ENCODE measurements at places on chromosomes 7 and 10. TPM values are rescaled to one million over a fixed set of nuclear protein-coding genes. Genes with fewer than 3 reads are reported as not detected.

GRCh38 chr7:2596464-2597272, 35.1 kb upstream of the TTYH3 start:
- no peak for DNase-seq

- no peak for DNase-seq
These were observed 4.5 kb downstream of the ZPBP start for GRCh38 chr7:50088463-50089129.

GRCh38 chr7:73432676-73433075, 902 bp upstream of the FZD9 start:
- no peak for DNase-seq

DNA sequence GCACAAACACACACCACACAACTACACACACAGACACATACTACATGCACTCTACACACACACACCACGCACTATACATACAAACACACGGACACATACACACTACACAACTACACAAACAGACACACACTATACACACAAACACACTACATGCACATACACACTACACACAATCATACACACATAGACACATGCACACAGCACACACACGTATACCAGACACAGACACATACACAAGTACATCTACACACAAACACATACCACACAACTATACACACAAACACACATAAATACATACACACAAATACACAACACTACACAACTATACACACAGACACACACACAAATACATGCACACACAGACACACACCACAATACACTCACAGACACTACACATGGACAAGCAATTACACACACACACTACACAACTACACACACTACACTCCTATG, 4.6 kb downstream of the GPR15LG start:
- no peak for DNase-seq

DNA sequence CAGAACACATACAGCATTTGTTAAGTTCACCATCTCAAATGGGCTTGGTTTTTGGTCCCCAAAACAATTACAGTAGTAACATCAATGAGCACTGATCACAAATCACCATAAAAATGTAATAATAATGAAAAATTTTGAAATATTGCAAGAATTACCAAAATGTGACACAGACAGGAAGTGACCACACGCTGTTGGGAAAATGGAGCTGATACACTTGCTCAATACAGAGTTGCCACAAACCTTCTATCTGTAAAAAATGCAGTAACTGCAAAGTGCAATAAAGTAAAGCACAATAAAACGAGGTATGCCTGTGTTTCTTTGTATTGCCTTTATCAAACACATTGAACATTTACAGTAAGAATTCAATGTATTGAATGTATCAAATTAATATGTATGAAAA, 262.7 kb downstream of the CTNNA3 start:
- no peak for DNase-seq

DNA sequence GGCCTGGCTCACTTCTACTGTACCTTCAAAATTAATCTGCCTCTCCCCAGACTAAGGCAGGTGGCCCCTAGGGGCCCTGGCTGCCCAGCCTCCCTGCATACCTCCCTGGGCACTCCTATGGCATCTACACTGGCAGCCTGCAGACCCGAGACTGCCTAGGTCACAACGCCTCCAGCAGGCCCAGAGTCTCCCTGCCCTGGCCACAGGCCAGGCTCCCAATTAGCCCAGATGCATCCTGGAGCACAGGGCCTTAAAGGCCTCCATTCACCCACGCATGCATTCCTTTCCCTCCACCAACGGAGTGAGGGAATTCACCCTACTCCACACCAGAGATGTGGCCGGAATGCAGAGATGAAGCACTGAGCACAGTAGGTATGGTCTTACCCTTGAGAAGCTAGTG, 1.9 kb downstream of the CHAT start:
- DNase-seq: no peak

DNA sequence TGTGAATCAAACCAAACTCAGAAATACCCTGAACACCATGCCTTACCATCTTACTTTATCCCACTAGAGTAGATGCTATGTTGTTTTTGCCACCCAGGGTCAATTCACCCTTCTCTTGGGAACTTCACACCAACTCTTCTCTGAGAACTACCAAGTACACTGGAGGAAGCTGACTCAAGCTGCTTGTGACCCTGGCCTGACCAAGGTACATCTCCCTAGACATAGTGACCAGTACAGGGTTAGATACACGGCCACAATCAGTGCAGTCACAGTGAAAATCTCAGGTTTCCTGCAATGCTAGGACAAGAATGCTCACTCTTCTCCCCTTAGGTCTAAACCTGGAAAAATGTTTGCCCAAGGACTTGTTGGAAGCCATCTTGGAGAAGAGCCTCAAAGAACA, 31.8 kb downstream of the EZH2 start:
- DNase-seq: no peak

DNA sequence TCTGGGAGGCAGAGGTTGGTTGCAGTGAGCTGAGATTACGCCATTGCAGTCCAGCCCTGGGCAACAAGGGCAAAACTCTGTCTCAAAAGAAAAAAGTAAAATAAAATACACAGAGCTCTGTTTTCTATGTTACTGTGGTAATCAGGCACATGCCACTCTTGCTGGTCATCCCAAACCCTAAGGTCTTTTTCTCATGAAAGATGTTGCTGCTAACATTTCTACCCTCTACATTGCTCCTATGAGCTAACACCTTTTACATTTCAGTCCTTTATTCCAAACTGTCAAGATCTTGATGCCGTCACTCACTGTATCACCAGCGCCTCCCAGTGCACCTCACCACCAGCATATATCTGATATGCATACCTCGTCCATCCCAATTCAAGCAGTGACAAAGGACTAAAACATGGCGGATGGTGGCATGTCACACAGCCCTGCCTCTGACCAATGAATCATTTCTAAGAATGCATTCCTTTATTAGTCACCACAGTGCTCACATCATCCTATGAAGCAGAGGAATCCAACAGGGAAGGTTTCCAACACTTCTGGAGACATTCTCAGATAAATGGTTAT, 4.3 kb downstream of the DAGLB start:
- DNase-seq: no peak

- DNase-seq: no peak
These were observed 57.2 kb downstream of the ARHGAP12 start for GRCh38 chr10:31871266-31872065.

- no peak for DNase-seq
These were observed 8.6 kb downstream of the CALN1 start for GRCh38 chr7:72403458-72404076.

DNA sequence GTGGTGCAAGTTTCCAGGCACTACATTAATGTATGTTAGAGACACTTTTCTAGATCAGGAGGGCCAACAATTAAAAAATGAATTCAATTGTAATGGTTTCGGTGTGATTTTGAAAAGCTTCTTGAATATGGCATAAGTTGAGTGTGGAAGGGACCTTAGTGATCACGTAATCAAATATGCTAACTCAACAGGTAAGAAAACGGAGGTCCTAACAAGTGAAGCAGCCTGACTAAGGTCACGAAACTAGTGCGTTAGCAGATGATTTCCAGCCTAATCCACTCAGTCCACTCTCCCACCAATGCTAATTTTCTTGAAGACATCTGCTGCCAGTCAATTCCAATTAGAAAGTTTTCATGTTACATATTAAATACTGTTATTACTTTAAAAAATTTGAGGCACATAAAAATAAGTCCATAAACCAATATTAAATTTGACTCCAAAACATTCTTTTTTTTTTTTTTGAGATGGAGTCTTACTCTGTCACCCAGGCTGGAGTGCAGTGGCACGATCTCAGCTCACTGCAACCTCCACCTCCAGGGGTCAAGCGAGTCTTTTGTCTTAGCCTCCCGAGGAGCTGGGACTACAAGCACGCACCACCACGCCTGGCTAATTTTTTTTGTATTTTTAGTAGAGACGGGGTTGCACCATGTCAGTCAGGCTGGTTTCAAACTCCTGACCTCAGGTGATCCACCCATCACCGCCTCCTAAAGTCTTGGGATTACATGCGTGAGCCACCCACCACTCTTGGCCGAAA, 2.3 kb upstream of the RSBN1L start:
- DNase-seq: no peak

DNA sequence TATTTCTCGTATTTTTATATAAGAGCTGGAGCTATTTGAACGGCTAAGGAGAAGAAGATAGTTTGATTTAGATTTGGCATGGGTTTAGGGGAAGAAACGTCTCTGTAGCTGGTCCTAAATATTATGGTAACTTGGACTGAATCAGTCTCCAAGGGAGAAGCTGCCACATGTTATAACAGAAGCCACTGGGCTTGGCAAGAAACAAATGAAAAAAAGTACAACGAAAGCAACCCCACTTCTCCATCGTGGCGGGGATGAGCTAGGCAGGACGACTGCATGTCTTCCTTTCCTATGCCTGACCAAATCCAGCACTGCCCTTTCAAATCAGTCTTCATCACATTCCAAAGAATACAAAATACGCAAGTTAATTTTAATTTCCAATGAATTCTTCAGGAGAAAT, 196.7 kb upstream of the KLF14 start:
- DNase-seq: no peak

- DNase-seq: no peak
These were observed 18.9 kb upstream of the TMEM273 start for GRCh38 chr10:49207113-49207512.

DNA sequence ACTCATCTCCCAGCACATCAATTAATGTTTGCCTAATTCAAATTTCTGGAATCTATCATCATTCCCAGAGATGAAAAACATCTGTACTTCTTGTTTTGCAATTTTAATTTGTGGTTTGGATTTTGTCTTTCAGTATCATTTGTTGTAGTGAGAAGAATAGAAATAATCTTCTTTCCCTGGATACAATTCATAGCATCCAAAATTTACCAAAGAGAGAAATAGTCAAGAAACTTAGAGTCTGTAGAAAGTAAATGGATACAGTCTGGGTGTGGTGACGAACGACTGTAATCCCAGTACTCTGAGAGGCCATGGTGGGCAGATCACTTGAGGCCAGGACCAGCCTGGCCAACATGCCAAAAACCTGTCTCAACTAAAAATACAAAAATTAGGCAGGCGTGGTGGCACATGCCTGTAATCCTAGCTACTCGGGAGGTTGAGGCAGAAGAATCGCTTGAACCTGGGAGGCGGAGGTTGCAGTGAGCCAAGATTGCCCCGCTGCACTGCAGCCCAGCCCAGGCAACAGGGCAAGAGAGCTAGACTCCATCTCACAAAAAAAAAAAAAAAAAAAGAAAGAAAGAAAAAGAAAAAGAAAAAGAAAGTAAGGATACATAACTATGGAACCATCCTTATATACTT, 193.0 kb downstream of the RELN start:
- no peak for DNase-seq

- no peak for DNase-seq
These were observed 133.7 kb upstream of the CTBP2 start for GRCh38 chr10:125294109-125294508.

Gene OR2A5
- not detected for total RNA-seq

Gene EEPD1
- total RNA-seq: 20.5 TPM

Gene AKR1D1
- total RNA-seq: not detected

Measured in omental fat pad (tissue), 4 donors.